ENCODE measurements at places on chromosomes 1 and 21.

DNA sequence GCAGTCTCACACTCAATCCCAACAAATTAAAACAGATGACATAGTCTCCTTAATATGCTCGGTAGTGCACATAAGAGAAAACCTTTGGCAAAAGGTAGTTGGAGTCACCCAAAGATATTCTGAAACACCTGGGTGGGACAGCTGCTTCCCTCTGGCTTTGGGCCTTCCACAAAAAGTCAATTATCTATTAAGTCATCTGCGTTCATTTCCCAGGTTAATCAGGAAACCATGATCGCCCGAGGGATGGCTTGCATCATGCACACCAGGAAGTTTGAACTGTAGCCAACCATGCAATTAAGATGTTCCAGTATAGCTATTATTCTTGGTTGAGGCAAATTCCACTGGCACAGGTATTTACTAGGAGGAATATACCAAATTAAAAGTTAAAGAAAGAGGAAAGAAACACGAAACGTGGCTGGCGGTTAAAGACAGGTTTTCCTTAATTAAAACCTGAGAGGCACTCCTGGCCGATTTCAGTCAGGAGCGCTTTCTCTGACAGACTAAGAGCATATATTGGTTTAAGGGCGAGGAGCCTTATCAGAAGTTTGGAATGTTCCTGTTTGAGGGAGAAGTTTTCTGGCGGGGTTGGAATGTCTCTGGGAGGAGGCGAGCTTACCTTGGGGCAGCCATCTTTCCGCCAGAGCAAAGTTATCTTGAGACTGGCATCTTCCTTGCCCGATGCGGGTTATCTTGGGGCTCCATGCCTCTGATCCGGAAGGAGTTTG lies 19.9 kb downstream of the CLDN17 start:
- no peak for DNase-seq

DNA sequence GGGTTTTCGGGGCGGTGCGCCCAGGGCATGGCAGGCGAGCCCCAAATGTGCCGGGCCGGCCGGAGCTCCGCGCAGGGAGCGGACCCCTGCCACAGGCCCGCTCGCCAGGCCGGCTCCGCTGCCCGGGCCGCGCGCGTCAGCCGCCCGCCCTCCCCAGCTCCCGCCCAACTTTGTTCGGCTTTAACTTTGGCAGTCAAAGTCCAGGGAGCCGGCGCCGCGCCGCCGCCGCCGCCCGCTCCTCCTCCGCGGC lies 488 bp downstream of the SLC35D1 start:
- DNase-seq: no peak

GRCh38 chr1:187384504-187384903 lies 555.8 kb downstream of the PLA2G4A start:
- DNase-seq: no peak

DNA sequence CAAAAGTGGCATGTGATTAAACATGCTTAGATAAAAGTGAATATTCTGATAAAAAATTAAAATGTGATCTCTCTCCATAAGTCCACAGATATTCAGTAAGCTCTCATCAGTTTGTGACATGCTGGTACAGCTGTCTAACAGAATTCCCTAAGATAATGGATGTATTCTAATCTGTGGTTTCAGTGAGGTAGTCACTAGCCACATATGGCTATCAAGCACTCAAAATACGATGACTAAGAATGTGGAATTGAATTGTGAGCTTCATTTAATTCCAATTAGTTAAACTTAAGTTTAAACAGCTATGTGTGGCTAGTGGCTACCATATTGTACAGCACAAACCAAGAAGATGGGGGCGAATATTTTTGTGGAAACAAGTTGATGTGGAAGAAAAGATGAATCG lies 4.1 kb upstream of the REG4 start:
- DNase-seq: peak; percentile 70

GRCh38 chr1:228500143-228500734 lies 13.1 kb downstream of the RNF187 start:
- DNase-seq: no peak

DNA sequence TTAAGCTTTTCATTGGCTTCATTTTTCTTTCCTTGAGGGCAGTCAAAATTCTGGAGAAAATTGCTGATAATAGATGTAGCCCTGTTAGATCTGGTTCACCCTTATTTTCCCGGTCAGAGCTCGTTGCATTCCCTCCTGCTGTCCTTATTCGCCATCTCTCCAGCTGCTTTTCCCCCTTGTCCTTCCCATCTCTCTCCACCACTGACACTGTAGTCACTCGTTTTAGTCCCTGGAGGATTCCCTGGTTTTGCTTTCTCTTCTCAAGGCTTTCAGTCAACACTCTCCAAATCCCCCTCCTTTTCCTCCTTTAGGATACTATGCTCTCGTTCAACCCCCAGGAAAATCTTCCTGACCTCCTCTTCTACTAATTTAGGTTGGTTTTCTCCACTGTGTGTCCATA lies 83.1 kb downstream of the C21orf91 start:
- no peak for DNase-seq

DNA sequence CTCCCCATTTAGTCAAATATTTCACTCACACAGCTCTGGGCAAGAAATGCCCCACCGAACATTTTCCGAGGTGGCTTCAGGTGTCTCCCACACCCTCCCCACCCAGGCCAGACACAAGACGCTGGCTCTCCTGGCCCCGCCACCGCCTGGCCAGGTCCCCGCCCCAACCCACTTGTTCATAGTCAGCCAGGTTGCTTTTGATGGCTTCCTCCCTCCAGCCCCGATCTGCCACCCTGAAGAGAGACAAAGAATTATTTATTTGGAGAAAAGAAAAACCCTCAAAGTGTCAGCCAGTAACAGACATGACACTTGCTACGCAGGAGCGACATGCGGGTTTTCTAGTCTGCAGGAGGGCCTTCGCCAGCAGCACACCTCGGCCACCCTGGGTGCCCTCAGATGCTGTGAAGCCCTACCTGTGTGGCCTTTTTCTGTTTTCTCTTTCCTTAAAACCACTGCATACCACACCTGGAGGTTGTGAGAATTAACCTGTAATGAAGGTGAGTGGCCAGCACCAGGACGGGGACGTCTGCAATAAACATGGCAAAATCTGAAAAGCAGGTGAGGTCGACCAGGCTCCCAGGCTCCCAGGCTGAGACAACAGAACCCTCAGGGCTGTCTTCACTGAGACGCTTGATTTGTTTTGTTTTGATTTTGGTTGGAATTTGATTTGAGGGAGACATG lies 27.2 kb downstream of the SSBP3 start:
- DNase-seq: no peak

DNA sequence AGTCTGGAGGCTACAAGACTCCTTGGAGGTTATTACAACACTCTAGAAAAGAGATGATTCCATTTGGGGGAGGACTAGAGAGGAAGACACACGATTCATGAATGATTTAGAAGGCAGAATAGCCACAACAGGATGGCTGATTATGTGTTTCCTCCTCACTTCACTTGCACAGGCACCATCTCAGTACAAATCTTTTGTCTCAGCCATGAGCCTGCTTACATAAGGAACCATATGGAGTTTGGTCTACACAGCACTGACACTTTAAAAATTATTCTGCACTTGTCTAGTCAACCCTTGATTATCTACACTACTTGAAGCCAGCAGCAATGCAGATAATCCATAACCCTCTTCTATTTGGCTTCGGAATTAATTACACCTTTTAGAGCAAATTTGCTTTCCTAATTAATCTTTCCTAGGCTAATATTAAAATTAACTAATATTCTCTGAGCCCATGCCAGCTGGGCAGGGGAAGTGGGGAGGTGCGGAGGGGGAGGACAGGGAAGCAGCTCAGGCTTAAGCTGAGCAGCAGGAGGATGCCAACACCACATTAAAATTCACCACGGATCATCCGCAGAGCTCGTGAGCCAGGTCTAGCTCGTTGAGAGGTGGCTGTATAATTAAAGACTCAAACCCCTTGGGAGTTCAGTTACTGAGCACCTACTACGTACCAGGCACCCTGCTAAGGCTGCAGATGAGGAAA lies 3.2 kb upstream of the LEMD1 start:
- DNase-seq: no peak

DNA sequence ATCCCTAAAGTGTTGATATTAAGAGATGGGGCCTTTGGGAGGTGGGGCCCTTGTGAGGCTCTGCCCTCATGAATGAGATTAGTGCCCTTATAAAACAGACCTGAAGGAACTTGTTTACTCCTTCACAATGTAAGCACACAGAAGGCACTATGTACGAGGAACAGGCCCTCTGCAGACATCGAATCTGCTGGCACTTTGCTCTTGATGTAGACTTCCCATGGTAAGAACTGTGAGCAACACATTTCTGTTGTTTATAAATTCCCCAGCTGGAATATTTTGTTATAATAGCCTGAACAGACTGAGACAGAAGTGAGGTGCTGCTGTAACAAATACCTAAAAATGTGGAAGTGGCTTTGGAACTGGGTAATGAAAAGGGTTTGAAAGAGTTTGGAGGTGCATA lies 193.2 kb downstream of the TGFB2 start:
- DNase-seq: no peak

- peak; percentile 67 for DNase-seq
Observed at GRCh38 chr1:7893529-7894180, 40.8 kb upstream of the UTS2 start.

DNA sequence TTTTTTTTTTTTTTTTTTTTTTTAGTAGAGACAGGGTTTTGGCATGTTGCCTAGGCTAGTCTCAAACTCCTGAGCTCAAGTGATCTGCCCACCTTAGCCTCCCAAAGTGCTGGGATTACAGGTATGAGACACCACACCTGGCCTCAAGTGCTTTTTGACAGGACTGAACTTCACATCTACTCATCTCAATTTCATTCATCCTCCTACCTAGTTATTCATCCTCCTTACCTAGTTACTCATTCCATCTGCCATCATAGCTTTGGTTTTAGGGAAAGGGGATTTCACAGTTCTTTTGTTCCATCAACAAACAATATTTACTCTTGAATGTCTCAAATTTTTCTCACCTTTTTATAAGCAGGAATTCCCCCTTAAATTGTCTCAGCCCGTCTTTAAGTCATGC lies 38.6 kb upstream of the RALGPS2 start:
- DNase-seq: no peak

DNA sequence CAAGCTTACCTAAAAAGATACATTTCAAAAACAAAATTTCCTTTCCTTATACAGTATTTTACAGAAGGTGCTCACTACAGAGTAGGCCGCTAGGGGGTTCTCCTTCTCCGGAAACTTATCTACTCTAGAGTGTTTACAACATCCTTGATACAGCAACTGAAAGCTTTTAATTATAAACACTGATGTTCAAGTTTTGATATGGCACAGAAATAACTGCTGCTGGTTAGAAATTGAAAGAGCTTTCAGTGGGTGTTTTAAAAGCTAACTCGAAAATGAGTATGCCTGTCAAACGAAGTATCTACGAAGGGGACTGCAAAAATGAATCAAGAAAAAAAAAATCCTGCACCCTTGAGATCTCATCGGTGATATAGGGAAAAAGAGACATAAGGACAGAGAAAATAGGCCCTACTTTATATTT lies 1.0 kb downstream of the YOD1 start:
- DNase-seq: peak; percentile 45

DNA sequence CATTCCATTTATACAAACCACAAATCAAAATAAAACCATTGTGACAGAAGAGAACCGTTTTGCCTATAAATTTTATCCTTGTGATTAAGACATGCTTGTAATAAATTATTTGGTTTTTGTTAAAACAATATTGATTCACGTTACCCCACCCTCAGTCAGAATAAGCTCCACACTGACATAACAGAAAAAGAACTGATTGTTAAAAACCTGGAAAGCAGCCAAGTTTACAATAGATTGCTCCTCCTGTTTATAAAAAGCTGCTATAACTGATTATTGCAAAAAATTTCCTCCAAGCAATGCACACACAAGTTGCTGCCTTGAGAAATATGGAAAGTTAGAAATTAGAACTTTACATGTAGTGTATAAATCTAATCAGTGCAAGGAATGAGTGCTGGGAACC lies 263.5 kb downstream of the SETD4 start:
- no peak for DNase-seq

GRCh38 chr1:98103617-98104285 lies 182.9 kb upstream of the DPYD start:
- peak; percentile 48 for DNase-seq

DNA sequence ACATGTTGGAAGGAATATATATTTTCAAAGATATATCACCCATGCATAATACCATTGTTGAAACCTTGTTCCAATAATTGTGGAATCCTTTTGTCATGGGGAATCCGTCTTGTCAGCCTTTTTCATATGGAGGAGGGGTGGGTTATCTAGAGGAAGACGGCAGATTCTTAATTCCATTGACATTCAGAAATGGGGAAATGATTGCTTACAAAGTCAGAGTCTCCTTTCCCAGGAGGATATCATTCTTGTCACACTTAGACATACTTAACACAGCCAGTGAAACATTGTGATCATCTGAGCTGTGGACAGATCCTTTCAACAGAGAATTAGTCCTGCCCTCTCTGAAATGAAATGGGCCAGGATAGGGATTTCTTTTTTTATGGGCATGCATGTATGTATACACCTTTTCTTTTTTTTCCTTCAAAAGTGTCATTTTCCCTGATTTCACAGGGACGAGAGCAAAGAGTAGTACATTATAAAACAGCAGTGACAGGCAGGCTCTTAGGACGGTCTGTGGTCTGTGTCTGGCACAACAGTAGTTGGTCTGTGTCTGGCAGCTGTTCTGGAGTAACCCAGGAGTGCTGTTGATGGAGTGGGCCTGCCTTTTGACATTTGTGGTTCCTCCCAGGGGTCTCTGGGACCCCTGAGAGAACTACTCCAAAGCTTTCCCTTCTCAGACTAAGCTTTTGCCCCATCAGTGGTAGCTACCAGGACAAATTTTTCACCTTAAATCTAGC lies 50.1 kb downstream of the VPS13D start:
- DNase-seq: no peak

DNA sequence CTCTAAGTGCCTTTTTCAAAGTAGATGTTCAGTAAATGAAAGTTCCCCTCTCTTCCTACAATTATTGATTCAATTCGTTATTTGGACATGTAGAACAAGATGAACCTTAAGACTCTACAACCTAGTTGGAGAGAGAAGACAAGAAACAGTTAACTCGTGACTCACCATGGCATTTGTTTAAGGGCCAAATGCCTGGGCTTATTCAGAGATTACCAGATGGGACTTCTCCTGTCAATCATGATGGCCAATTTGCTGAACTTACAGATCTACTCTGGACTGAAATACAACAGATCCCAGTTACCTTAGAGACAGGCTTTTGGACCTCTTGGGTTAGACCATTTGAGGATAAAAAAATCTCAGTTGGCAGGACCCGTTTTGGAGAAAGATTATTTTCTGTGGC lies 93.5 kb downstream of the C1orf94 start:
- DNase-seq: peak; percentile 24

- DNase-seq: no peak
Observed at GRCh38 chr1:47688461-47689296, 250.8 kb downstream of the FOXD2 start.

DNA sequence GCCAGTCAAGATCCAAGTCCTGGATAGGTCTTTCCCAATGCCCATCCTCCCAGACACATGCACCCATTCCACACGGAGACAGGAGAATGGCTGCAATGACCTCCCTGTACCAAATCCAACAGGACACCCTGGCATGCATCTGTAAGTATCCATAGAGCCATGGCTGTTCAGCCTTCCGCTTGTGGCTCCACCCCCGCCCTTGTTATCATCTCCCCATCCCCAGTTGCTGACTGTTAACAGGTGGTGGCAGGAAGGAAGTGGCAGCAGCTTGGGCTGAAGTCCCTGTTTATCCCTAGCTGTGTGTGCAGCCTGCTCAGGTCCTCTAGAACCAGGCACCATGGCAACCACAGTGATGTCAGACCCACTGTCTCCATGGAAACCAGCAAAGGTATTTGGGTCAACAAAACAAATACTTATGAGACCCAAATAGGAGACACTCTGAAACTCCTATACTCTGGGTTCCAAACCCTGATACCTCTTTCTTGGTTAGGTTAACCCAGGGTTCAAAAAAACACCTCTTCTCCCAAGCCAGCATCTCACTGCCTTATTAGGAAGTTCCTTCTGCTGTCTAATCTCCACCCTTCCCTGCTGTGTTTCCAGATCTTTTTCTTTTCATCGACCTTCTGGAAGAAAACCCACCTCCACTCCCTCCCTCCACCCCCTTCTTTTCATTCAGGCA lies 721 bp downstream of the PBXIP1 start:
- DNase-seq: no peak
